Liver (tissue), 10 donors: ENCODE measurements at places on chromosomes 12 and 14. TPM values are rescaled to one million over a fixed set of nuclear protein-coding genes. Genes with fewer than 3 reads are reported as not detected.

DNA sequence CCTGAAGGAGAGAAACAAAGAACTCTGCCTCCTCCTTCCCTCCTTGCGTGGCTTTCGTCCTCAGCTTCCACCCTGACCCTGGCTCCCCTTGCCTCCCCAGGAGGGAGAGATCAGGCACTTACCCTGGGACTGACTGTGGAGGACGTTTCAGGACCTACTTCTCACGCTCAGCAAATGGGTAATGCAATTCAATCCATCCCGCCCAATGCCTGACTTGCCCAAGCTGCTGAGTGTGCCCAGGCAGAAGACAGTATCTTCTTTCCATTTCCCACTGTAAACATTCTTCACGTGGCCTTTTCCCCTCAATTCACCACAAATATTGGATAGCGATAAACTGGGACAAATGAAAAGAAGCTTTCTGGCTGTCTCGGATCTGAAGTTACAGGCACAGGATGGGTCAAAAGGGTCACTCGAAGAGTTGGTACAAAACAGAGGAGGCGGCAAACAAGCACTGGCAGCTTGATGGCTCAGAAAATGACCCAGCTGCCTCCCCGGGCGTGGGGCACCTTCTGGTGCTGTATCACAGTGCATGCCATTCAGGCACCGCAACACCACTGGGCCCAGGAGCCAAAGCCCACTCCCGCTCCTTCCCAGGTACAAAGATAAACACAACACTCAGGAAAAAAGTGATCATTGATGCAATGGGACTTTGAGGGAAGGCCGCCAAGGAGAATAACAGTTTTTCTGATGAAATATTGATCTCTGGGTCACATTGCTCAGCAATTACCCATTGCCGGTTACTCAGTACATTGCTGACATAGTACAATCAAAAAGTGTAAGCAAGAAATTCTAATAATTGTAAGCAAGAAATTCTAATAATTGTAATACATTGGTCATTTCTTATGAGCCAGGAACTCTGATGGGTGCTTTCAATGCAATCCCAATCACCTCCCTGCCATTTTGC, 65.8 kb downstream of the TRIM9 start:
- no peak for DNase-seq

GRCh38 chr12:127270193-127270592, 996.8 kb upstream of the TMEM132C start:
- no peak for DNase-seq

GRCh38 chr14:71212683-71213107, 305.4 kb downstream of the PCNX1 start:
- DNase-seq, result no peak

KCNMB4 gene
- polyA plus RNA-seq, result 0.46 TPM

PLBD1 gene
- 4.5 TPM for polyA plus RNA-seq

SYT1 gene
- polyA plus RNA-seq, result 0.53 TPM

HOXC13 gene
- polyA plus RNA-seq, result not detected
